ENCODE measurements at places on chromosomes 1 and 21.

DNA sequence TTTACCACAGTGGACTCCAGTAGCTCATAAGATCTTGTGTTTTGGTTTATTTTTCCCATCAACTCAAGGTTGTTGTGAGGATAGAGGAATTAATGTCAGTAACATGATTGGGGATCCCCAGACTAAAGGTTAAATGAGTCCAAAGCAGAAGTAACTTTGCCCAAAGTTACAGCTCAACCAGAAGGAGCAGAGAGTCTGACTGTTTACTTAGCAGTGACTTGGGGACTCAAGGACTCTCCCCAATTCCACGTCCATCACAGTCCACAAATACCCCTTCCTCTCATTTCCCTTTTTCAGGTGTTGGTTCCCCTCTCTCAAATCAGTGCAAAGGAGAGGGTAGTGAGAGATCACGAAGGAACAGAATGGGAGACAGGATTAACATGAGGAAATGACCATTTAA, 4.0 kb upstream of the ETV3 start:
- no peak for DNase-seq

- no peak for DNase-seq
Measured at GRCh38 chr1:111032295-111032897, 68.7 kb upstream of the LRIF1 start.

DNA sequence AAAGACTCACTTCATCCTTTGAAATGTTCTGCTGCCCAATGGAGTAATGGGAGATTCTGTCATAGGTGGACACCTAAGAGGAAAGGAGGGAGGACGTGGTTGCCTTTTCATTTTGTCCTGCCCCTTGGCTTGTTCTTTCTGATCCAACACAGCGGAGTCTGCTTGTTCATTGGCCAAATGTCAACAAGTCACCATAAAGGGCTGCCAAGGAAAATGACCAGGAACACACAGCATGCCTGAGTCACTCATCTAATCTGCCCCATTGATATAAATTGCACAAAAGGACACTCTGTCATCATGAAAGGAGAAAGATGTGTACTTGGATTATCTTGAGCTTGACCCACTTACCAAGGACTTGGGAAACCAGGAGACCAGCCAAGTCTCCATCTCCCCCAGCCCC, 422.9 kb downstream of the SETD4 start:
- no peak for DNase-seq

DNA sequence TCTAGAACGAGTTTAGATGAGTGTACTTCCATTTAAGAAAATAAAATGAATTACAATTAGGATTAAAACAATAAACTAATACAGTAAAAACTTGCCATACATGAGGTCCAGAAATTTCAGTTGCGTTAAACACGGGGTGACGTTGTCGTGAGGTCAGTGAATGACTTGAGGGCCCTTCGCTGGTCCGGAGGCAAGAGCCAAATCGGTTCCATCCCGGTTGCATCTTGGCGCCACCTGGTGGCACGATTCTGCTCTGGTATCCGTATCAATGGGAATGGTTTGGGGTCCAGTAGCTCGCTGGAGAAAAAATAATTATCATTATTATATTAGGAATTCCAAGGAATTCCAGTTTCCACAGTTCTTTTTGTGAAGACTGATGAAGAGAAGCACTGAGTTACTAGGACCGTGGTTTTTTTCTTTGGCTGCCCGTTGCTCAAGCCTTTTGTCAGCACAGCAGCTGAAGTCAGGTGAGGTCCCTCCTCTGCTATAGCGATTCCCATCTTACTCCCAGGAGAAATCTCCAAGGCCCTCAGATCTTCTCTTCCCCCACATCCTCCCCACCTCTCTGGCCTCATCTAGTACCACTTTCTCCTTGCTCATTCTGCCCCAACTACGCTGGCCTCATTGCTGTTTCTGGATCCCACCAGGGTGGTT, 161.4 kb downstream of the SLC35F3 start:
- peak; percentile 70 for DNase-seq

- DNase-seq: no peak
Measured at GRCh38 chr1:158813164-158813563, 18.0 kb upstream of the MNDA start.

DNA sequence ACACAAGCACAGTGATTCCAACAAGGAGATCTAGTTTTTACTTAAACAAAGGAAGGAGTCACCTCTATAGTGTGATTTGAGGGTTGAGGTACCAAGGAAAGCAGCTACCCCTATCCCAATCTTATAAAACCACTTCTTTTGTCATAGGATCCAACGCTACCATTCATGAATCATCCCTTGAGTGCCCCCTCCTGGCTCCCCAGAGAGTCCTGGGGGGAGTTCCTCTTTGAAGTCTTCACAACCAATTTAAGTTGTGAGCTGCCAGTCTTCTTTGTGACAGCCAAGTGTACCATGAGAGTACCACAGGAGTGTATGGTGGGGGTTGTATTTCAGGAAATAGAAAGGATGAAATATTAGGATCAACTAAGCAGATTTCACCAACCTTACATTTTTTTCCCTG, 39.1 kb upstream of the NHLH2 start:
- DNase-seq: no peak

DNA sequence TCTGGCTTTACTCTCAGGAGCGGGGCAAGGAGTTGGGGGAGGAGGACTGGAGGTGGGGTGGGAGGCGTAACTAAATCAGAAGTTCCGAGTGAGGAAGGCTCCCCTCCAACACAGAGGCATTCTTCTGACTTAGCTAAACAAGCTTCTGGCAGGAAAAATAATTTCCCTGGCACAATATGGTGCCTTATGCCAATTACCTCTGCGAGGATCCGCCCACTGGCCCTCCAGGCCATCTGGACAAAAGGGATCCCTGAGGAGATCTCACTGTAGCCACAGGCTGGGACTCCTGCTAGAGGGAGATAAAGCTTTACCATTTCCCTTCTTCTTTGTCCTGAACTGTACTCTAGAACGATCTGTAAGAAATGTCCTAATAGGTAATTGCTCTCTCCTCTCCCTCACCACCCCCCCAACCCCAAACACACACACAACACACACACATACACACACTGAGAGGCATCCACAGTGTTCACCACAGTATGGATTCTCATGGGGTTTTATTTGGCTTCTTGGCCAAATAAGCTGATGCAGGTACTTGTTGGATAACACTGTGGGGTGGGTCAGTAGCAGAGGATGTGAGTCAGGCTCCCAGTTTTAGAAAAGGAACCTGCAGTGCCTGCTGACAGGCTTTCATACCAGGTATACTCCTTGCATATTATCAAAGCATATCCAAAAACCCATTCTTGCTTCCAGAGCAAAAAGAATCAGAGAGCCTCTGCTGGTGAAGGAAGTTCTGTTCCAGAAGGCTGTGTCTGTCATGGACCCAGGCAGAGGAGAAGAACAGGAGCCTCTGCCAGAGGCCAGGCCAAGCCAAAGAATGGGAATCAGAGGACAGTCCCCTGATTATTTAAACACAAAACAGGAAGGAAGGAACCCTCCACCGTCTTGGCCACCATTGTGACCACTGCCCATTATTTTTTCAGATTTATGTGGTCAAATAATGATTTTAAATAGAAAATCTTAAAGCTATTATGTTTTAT, 169.1 kb downstream of the C1orf21 start:
- no peak for DNase-seq

- no peak for DNase-seq
Measured at GRCh38 chr1:58999676-59000075, 215.8 kb upstream of the JUN start.

GRCh38 chr1:171220081-171220420, 28.2 kb upstream of the FMO1 start:
- no peak for DNase-seq

All from suprapubic skin (tissue), 4 donors.